ENCODE measurements at places on chromosomes 11 and 22.

DNA sequence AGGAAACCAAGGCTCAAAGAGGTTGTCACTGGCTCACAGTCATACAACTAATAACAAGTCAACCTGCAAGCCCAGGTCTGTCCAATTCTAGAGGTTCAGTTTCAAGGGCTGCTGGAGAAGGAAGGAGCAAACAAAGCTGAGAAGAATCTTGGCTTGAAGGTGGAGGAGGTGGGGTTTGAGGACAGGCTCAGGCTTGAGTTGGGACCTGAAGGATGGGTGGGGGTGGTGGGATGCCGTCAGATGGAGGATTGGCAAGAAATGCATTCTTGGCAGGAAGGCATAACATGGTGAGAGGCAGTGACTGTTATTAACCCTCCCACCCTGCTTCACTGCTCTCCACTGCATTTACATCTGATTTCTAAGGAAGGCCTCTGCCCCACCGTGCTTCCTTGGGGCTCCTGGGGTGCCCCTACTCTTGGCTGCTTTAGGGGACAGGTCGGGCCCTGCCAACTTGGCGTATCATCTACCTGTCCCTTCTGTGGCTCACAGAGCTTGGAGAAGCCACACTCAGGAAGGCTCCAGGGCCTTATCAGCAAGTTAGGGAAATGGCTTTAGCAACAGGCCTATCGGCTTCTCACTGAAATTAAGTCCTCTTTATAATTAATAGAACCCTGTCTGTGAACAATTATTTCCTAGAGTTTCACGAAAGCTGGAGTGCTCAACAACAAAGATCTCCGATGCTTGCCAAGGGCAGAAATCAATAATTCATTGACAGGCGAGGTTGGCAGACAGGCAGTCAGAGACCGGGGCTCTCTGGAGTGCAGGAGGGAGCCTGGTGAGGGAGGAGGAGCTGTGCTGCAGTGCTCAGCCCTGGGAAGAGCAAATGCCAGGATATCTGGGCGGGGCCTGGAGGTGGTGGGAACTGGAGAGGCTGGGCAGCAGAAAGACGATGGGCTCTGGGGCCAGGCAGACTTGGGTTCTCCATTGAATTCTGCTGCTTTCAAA, 84.9 kb upstream of the NARS2 start:
- no peak for DNase-seq

DNA sequence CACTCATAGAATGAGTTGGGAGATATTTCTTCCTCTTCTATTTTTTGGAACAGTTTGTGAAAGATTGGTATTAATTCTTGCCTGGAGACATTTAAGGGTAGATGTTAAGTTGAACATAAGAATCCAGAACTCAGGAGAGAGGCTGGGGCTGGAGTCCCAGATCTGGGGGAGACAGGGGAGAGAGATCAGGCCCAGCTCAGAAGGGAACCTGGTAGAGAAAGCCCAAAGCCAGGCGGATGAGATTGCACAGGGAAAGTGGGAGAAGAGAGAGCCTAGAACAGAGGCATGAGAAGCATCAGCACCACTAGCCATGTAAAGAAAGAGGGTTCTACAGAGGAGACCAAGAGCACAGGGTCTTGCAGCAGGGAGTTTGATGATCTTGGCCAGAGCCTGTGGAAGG, 13.0 kb upstream of the GNAZ start:
- no peak for DNase-seq

GRCh38 chr11:72937439-72937838, 123.2 kb downstream of the ATG16L2 start:
- no peak for DNase-seq

DNA sequence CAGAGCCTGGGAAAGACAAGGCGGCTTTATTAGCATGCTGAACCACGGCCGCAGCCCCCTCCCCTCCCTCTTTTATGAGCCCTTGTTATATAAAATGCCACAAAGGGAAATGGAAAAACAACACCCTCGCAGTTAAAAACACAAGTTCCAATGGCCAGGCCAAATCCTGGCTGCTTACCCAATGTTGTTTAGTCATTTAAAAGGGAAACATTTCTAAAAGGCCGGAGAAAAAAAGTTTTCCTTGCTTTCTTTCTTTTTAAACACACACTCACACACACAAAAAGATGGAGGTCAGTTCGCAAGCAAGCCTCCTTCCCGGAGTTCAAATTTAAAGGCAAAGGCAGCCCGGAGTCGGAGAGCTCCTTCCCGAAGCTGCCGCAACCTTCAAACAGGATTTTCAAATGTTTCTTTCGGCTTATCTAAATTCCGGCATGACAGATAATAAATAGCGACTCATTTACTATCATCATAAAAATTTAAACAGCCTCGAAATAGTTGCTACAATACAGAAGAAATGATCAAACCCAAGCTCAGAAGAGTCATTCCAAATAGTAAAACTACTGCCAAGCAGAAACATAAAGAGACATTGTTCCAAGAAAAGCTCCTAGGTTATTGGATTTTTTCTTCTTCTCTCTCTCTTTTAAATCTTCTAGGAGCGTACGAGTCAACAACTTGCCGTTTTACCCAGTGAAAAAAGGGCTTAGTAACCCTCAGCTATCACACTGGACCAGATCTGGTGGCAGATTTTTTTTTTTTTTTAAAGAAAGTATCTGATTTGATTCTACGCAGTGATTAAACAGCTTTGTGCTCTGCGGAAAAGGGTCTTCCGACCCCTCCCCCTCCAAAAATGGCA, 3.5 kb downstream of the PHF21B start:
- DNase-seq = no peak

DNA sequence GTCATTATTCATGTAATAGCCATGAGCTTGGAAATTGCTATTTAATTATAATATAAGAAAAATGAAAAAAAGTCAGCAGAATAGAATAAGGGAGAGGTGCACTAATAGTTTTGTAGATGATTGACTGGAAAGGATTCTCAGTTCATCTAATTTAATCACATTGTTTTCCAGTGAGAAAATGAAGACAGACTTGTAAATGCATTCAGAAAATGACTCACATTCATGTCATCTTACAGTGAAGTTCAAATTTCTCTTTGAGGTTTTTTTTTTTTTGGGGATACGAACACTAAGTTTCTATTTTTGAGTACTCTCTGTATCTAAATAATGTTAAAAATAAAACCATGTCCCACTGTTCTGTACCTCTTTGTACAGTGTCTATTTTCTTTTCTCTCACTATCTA, 18.5 kb upstream of the OR4A16 start:
- no peak for DNase-seq

- DNase-seq = no peak
These were observed 2.1 kb downstream of the AIP start for GRCh38 chr11:67484847-67485311.

- no peak for DNase-seq
These were observed 3.5 kb downstream of the SIK3 start for GRCh38 chr11:117094776-117095175.

DNA sequence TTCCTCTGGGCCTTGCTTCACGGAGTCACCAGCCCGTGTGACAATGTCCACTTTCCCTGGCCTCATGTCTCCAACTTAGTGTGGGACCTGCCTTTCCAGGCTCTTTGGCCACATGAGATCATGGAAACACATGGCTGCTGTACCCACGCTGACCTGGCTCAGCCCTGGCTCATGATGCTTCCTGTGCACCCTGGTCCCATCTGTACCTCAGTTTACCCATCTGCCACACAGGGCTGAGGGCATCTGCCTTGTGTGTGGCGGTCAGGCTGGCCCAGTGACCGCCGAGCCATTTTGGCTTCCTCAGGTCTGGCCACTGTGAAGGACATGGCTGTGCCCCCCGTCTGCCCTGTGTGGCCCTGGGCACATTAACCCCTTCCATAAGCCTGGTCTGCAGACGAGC, 32.2 kb upstream of the CCDC188 start:
- DNase-seq = no peak

DNA sequence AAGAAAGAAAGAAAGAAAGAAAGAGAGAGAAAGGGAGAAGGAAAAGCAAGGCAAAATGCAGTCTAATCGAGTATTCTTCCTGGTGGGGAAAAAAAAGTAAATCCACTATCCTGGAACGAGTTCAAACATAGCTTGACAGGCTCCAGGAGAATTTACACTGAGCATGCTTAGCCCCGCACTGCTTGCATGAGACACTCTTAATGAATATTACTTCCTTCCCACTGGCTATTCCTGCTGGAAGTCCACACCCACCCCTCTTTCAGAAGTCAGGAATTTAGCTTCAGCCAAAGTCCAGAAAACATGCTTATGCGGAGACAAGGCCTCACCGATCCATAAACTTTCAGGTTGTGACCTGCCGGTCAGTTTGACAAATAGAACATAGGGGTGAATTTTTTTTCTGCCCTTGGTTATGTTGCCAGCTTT, 251.8 kb upstream of the BLID start:
- no peak for DNase-seq

DNA sequence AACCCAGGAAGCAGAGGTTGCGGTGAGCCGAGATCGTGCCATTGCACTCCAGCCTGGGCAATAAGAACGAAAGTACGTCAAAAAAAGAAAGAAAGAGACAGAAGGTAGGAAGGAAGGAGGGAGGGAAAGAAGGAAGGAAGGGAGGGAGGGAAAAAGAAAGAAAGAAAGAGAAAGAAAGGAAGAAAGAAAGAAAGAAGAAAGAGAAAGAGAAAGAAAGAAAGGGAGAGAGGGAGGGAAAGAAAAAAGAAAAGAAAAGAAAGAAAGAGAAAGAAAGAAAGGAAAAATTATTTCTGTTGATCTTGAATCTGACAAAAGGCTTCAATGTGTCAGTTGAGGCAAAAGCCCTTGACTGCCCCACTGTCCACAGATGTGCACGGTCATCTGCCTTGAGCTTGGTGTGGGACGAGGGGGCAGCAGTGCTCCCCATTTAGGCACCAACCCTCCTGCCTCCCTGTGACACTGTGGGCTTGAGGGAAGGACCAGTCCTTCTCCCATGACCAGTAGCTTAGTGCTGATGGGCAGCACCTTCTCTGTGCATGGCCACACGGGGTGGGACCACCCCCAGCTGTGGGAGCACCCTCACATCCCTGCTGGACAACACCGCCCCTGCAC, 24.4 kb downstream of the KCTD17 start:
- no peak for DNase-seq

DNA sequence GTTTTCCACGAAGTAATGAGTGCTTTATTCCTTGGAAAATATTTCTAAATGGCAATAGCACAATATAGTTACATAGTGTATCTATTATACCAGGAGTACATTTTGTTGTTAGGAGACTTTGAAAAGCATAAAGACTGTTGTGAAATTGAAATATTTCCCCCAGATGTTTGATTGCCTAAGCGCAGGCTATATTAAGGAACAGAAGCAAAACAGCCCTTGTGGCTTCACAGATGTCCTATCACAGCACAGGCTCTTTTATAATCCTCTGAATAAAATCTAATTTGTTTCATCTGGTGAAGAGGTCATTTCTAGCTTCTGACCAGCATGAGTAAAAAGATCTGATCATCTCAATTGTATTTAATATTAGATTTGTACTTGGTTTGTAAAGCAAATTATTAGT, 48.2 kb downstream of the BSX start:
- DNase-seq = no peak

- DNase-seq = no peak
These were observed 48.8 kb downstream of the GDPD4 start for GRCh38 chr11:77252555-77253270.

GRCh38 chr11:26960281-26960680, 33.6 kb upstream of the FIBIN start:
- DNase-seq = no peak

DNA sequence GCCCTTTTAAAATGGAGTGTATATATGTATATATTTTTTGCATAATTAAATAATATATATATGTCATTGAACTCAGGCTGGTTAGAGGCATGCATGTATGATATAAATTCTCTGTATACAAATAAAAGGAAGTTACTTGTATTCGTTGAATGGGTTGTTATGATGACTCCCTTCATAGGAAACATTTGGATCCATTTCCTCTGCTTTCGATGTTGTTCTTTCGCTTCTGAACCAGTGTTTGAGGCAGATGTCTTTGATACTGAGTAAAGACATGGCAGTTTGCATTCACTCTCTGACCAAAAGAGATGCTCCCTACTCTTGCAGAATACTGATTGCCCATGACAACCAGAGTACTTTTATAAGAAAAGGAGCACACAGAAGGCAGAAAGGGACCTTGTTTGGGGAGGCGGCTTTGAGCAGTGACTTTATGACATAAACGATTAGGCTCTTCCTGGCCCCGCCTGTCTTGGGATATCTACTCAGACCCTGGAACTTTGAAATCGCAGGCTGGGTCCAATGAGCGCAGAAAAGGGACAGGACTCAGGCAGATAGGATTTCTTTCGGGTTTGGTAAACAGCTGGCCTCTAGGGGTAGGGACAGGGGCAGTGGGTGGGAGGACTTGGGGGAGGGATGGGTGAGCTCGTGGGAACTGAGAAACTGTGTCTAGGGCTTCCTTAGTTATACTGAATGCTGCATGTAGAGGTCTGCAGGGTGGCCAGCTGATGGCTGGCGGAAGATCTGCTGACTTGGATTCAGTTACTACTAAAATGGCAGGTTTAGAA, 23.2 kb downstream of the TIMP3 start:
- DNase-seq = no peak

DNA sequence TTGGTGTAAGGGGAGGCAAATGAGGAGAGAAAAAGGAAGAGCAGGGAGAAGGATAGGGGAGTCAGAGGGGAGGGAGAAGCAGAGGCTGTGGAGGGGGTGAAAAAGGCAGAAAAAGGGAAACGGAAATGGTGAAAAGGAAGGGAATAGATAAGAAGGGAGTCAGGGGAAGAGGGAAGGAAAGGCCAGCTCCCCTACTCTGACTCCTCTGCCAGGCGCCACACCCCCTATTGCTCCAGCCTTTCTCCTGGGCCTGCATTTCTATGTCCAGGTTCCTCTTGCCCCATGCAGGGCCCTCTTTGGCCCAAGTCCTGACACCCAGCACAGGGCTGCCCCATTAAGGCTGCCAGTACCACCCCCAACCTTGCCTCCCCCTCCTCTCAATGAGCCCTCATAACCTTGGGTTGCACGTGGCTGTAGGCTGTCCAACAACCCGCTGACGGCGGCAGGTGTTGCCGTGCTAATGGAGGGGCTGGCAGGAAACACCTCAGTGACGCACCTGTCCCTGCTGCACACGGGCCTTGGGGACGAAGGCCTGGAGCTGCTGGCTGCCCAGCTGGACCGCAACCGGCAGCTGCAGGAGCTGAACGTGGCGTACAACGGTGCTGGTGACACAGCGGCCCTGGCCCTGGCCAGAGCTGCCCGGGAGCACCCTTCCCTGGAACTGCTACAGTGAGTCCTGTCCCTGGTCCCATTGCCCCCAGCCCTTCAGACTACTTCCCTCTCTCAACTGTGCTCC, 3.4 kb upstream of the NHERF4 start:
- no peak for DNase-seq

DNA sequence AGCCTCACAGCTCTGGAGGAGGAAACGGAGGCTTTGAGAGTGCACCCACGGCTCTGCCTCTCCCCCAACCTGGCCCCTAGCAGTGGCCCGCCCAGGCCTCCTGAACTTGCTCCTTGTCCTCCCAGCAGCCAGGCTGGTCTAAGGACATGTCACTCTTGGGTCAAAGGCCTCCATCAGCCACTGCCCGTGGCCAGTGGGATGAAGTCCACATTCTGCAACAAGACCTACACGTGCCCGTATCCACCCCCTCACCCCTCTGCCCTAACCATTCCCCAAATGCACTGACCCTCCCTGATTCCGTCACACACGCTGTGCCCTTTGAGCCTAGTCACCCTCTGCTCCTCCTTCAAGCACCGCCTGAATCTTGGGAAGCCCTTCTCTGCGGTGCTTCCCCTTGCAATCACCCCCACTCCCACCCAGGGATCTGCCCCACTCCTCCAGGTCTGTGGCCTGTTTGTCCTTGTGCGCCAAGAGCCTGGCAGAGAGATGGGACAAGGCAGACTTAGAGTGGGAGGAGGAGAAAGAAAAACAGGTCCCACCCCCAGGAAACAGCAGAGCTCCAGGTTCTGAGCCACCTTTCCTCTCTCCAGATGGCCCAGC, 37.5 kb upstream of the TEF start:
- no peak for DNase-seq

All from HS-5 (cell line).